T47D (cell line): ENCODE measurements at places on chromosomes 1 and 21.

DNA sequence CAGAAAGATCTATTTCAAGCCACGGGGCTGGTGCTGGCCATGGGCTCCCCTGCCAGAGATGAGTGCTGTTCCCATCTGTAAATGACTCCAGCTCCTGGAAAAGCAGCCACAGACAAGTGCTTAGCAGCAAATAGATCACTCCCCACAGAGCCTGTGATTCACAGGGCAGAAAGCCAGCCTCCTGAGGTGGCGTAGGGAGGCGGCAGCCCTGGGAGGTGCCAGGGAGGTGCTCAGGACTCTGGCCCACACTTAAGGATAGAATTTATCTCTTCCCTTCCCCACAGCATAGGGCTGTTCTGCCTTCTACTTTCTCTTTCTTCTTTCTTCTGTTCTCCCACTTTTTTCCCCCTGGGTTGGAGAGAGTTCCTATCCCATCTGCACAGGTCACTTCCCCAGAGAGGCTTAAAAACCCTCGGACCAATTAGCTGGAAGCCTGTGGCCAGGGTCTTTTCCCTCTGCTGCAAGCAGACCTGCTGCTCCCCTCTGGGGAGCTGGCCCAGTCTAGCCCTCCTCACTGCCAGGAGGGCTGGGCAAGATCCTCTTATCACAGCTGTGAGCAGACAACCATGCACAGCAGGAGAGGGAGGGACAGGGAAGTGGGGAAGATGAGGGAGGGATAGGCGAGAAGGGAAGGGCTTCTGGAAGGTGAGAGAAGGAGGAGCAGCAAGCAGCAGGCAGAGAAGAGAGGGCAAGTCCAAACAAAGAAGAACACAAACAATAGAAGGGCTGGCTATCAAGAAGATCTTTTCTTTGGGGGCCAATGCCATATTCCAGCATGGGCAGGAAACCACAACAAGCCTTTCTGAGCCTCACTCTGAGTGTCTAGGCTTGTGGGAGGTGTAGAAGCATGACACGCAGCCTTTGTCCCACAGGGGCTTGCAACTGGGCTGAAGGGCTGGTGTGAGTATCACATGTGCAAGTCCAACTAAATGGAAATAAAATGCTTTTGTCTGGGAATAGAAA, 41.0 kb downstream of the KCND3 start:
- peak; percentile 5 for DNase-seq

DNA sequence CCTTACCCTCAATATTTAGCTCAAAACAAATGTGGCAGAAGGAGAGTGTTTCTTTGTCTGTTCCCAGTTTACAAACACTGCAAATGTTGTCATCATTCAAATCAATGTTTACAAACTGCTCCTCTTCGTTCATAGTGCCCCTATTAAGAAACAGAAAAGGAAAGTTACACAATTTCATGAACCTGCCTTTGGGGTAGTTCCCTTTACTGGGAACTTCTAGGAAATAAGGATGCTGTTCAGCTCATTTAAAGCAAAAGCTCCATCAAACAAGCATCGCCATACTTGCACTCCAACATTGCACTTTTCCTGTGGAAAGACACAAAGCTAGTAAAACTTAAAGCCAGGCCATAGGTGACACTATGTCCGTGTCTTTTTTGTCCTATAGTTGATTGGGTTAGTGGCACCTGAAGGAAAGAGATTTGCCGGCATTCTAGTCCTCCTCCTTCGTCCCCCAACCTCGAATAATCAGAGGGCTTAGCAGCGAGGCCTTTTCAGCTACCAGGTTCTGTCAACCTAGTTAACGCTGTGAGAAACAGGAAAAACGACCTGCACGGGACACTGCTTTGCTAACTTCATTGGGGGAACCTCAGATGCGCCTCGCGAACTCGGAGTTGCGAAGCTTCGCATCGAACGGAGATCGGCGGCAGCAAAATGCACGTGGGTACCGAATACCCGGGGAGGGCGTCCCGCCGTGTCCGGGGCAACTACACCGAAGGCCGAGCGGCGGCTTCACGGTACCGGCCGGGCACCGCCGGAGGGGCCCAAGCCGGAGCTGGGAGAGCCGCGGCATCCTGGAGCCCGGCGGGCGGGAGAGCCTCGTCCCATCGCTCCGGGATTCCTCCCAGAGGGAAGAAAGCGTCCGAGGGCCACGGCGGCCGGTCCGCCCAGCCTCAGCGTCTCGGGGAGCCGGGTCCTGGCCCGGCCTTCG, 706 bp downstream of the C21orf91 start:
- DNase-seq = peak; percentile 72

GRCh38 chr1:60942896-60943638, 139.3 kb upstream of the NFIA start:
- no peak for DNase-seq

GRCh38 chr21:26563856-26564503, 9.1 kb downstream of the CYYR1 start:
- DNase-seq = no peak

- no peak for DNase-seq
These were observed 98.9 kb downstream of the LYST start for GRCh38 chr1:235767795-235768194.

DNA sequence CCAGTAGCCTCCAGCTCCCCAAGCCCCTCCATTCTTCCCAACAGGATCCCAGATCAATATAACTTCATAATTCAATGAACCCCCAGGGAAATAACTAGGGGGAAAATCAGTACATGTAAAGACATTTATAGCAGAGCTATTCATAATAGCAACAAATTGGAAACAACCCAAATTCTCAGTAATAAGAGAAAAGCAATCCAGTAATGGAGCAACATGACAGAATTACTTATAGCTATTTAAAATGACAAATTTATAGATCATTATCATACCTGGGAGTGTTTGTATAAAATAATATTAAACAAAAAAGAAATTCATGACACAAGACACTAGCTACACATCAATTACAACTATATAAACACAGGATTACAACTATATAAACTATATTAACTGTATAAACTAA, 20.2 kb downstream of the PLEKHA6 start:
- DNase-seq = no peak

DNA sequence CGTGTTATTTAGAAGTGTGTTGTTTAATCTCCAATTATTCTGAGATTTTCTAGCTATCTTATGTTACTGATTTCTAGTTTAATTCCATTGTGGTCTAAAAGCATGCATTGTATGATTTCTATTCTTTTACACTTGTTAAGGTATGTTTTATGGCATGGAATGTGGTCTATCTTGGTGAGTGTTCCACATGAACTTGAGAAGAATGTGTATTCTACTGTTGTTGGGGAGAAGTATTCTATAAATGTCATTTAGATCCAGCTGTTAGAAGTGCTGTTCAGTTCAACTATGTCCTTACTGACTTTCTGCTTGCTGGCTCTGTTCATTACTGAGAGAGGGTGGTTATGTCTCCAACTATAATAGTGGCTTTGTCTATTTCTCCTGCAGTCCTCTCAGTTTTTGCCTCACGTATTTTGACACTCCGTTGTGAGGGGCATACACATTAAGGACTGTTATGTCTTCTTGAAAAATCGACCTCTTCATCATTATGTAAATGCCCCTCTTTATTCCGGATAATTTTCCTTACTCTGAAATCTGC, 12.0 kb upstream of the PLA2G5 start:
- DNase-seq = no peak

DNA sequence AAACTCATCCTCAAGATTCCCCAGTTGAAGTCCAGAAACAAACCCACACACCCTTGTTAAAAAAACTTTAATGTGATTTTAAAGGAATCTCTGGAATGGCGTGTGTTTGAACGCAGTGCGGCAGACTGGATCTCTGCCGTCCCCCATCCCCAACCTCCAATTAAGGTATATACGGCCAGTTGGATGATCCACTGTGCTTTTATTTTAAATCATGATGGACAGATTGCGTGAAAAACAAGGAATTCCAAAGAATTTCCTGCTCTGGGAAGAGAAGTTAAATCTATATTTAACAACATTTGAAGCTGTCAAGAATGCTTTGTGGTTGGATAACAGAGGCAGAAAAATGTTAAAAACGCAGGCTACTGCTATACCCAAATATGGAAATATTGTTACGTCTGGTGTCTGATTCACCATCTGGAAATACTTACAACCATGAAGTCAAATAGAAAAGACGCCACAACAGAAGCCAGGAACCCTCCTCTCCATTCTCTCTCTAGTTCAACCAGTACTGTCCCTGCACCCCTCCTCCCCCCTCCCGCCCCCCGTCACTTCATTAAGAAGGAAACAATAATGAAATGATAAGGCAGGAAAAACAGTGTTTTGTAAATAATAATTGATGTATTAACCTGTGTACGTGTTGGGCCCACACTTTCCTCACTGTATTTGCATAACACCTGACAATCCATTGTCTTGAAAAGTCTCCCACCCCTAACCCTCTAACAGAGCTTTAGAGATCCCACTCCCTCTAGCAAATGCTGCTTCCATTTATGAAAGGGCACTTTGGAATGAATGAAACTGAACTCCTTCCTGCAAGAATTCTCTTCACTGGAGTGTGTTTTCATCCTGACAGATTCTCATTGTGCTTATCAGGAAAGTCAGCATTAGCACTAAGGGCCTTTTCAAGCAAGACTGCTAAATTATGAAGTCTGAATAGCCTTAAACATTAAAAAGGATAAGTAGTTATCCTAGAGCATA, 2.0 kb upstream of the CCN1 start:
- DNase-seq = no peak

- no peak for DNase-seq
These were observed 1.7 kb downstream of the SPOCD1 start for GRCh38 chr1:31814041-31814511.

- no peak for DNase-seq
These were observed 38.0 kb upstream of the RGS5 start for GRCh38 chr1:163240705-163241104.

DNA sequence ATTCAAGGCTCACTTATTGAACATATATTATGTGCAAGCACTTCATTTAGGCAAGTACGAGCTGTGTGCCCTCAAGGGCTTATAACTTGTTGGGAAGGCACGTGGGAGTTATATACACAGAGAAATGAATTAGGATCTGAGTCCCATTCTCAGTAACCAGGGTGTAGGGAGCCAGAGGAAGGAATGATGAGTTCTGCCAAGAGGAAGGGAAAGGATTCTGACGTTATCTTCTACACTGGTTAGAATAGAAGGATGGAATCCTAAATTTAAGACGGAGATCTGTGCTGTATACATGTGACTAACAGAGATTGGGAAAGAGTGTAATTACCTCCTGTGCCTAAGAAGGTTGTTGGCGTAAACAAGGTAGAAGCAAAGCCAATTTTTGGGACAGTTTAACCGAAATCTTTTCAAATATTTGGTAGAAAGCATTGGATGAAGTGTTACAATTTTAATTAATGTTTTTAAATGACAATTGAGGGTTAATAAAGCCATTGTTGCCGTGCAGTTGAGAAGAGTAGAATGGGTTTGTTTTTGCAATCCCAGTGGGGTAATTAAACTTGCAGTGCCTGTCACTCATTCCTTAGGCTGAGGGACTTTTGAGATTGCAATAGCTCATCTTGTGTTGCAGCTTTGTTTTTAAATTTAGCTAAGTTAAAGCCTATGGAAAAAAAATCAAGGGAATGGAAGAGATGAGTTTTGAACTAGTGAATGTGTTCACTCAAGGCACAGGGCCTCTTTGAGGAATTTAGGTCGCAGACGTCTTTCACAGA, 177.2 kb downstream of the NFIA start:
- DNase-seq = no peak

GRCh38 chr1:94236630-94237290, 624 bp downstream of the ARHGAP29 start:
- peak; percentile 64 for DNase-seq

DNA sequence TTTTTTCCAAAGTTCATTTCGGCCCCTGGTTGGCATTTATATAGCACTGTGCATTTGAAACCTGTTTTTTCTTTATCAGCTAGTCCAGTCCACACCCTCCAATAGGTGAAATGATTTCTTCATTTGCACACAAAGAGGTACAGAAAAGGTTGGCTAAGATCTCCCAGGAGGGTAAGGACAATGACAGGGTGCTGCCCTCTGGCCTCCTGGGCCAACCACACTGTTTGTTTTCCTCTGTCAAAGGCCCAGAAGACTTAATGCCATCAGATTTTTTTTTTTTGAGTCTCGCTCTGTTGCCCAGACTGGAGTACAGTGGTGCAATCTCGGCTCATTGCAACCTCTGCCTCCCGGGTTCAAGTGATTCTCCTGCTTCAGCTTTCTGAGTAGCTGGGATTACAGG, 70.1 kb upstream of the EFHD2 start:
- no peak for DNase-seq

GRCh38 chr21:45000637-45001133, 60.9 kb downstream of the SLX9 start:
- DNase-seq = no peak
